ENCODE measurements at places on chromosomes 11 and 22. TPM values are rescaled to one million over a fixed set of nuclear protein-coding genes. Genes with fewer than 3 reads are reported as not detected.

The PIWIL4 gene
- 3.1 TPM for total RNA-seq

DNA sequence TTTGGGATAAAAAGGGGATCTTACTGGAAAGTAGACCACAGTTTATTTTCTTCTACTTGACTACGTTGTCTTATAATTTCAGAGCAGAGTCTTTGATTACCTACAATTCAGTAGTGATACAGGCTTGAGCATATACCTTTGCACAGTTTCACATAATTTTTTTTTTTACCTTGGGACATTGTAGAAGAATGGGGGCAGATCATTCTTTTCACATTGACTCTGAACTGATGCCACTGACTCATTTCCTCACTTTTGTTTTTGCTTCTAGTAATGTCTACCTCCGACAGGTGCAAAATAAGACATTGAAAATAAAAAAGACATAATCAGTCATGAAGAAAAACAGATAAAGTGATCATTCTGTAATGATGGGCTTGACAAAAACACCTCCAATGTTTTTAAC lies 688.3 kb upstream of the CHORDC1 start:
- DNase-seq = no peak

- no peak for DNase-seq
Measured at GRCh38 chr11:128283451-128283850, 303.9 kb downstream of the ETS1 start.

DNA sequence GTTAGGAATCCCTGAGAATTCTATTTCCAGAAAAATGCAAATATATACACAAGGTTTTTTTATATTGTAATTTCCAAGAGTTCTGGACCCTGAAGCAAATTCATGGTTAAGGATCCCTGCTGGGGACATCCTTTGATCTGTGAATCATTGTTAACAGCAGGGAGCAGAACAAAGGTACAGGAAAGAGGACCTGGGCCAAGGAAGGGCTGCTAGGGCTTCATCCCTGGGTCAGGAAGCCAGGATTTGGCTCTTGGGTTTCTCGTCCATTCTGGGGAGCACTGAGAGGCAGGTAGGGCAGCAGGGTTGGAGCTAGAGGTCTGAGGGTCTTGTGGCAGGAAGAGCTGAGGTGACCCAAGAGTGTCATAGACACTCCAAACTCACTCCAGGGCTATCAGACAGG lies 10.2 kb upstream of the OAF start:
- DNase-seq = no peak

DNA sequence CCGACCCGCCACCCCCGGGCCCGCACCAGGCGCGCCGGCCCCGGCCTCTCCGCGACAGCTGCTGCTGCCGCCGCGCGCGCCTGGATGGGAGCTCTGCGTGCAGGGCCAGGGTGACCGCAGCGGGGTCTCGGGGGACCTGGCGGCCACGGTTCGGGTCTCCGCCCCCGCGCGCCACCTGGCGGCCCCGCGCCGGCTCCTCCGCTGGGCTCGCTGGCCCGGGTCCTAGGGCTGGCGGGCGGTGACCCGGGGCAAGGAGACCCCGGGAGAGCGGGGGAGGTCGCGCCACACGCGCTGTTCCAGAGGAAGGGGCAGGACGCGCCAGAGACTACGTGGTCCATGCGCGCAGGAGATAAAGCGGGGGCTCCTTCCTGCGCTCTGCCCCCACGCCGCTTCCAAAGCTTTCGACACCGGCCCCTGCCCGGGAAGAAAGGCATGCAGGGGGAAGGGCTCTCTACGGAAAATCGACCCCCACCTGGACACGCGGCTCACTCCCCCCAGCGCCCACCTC lies 562 bp downstream of the SHANK2 start:
- no peak for DNase-seq

GRCh38 chr11:17735818-17736578 lies 1.4 kb downstream of the KCNC1 start:
- no peak for DNase-seq

DNA sequence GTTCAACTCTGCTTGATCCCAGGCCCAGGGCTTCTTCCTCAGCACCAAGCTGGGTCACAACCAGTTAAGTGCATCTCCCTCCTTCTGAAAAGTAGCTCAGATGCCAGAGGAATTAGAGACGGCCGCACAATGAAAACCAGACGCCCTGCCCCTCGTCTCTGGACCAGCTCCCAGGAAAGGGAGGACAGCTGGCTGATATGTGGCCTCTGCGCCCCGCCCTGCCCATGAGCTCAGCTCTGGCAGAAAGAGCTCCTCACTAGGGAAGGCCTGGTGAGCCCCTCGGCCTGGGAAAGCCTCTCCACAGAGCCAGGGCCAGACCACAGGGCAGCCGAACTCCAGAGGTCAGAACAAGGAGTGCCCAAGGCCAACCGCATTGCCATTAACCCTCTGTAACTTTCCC lies 18.1 kb upstream of the SCGB1A1 start:
- no peak for DNase-seq

- no peak for DNase-seq
Measured at GRCh38 chr11:127625402-127625801, 624.8 kb upstream of the KIRREL3 start.

- DNase-seq = no peak
Measured at GRCh38 chr11:88275636-88276035, 61.9 kb downstream of the CTSC start.
